ENCODE measurements at places on chromosomes 2 and 18. TPM values are rescaled to one million over a fixed set of nuclear protein-coding genes. Genes with fewer than 3 reads are reported as not detected.

The VPS54 gene
- polyA plus RNA-seq, result 25.5 TPM

The ADRA2B gene
- 0.44 TPM for polyA plus RNA-seq

The HRH4 gene
- polyA plus RNA-seq, result 0.29 TPM

The UGT1A10 gene
- polyA plus RNA-seq, result not detected

The CNTNAP5 gene
- polyA plus RNA-seq, result 45.3 TPM

The CFC1 gene
- polyA plus RNA-seq, result 21.4 TPM

The SAG gene
- polyA plus RNA-seq, result 0.51 TPM

The WNT10A gene
- polyA plus RNA-seq, result 0.29 TPM

Measured in spinal cord (tissue), 10 donors.